ENCODE measurements at places on chromosomes 5 and 9. TPM values are rescaled to one million over a fixed set of nuclear protein-coding genes. Genes with fewer than 3 reads are reported as not detected.

DNA sequence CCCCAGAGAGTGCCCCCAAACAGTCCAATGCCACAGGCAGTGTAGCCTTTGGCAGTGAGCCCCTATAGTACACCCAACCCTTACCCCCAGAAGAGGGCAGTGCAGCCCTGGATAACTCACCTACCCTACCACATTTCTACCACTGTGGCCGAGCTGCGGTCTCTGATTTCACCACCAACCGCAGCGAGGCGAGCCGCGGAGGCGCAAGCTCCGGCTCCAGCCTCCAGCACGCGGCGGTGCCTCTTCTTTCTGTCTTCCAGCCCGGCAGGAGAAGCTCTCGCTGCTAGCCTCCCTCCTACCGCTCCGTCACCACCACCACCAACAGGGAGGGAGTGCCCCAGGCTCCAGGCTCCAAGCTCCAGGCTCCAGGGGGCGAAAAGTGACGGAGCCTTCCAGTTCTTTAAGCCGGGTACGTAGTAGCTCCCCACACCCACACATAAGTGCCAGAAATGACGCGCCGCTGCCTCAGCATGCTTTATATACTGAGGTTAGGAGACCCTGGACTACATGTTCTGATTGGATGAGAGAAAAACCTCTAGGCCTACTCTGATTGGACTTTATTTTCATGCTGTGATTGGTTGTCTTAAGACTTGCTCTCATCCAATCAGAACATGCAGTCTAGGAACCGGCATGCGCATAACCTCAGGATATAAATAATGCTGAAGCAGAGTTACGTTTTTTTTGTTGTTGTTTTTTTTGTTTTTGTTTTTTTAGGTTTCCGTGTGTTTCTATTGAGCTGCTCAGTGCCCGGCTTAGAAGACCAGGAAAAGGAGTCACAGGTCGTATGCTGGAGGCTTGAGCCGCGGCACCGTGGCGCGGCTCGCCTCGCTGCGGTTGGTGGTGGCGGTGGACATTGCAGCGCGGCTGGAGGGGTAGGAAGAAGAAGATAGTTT is at the start of gene PCAT7:
PCAT7 (plus strand) TSS at position 645 of the 893 bp plus-strand sequence.
- DNase-seq: peak; percentile 93

GRCh38 chr5:40672425-40672824 is 7.3 kb upstream of the PTGER4 start:
- DNase-seq: no peak

CATSPER3 gene
- total RNA-seq: 0.13 TPM

- DNase-seq: no peak
Observed at GRCh38 chr9:2292733-2293132, 277.6 kb downstream of the SMARCA2 start.

JAKMIP2 gene
- total RNA-seq: 1.2 TPM

DNA sequence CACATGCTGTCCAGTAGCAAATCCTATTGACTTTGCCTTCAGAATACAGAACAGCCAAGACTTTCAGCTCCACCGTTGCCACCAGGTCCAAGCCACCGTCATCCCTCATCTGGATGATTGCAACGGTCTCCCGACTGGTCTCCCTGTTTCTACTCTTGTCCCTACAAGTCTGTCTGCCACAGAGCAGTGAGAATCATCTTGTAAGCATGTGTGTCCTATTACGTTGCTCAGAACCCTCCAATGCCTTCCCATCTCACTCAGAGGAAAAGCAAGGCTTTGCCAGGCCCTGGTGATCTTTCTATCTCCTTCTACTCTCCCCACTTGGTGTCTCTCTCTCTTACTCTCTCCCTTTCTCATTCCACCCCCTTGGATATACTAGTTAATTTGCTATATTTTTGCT is 76.7 kb upstream of the GDNF start:
- no peak for DNase-seq

DNA sequence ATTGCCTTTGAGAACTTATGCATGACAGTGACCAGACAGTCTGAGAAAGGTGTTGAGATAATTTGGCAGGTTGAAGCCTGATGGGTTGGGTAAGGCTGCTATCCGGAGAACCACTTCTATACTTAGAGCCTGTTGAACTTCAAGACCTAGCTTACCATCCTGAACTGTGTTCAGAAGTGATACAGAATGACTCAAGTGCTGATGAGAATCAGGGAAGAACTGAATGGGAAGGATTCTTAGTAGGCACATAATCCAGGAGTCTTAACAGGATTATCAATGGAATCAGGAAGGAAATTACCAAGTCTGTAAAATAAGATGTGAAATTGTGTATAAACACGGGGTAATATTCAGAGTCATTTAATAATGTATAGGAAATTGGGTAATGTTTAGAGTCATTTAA is 9.0 kb upstream of the PAPPA start:
- DNase-seq: peak; percentile 41

PRUNE2 gene
- total RNA-seq: 0.59 TPM

CMYA5 gene
- 0.17 TPM for total RNA-seq

SLCO4C1 gene
- total RNA-seq: 0.02 TPM

DNA sequence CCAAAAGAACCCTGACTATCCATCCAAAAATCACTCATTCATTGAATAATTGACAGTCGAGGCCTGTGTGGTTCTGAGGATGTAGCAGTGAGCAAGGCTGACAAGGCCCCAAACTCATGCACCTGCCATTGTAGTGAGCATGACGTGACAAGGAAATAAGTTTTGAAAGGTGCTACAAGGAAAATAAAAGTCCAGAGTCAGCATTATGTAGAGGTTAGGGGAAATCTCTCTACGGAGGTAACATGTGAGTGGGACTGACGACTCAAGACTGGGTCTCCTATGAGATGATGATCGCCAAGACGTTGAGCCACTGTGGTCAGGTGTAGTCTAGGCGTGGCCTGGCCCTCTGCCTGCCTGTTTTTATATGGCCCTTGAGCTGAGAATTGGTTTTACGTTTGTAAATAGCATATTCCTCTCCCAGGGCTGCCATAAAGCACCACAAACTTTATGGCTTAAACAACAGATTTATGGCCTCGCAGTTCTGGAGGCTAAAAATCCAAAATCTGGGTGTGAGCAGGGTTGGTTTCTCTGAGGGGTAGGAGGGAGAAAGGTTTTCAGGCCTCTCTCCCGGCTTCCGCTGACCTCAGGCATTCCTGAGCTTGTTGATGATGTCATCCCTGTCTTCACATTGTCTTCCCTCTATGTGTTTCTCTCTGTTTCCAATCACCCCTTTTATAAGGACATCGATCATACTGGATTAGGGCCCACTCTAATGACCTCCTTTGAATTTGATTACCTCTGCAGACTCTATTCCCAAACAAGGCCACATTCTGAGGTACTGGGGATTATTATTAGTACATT is 206.4 kb upstream of the EGFLAM start:
- DNase-seq: no peak

- peak; percentile 50 for DNase-seq
Observed at GRCh38 chr5:160342413-160342941, 27.9 kb downstream of the C1QTNF2 start.

GRCh38 chr9:18675973-18676372 is 202.0 kb downstream of the ADAMTSL1 start:
- DNase-seq: no peak

TAF1L gene
- not detected for total RNA-seq

CDC26 gene
- 57.7 TPM for total RNA-seq

DNA sequence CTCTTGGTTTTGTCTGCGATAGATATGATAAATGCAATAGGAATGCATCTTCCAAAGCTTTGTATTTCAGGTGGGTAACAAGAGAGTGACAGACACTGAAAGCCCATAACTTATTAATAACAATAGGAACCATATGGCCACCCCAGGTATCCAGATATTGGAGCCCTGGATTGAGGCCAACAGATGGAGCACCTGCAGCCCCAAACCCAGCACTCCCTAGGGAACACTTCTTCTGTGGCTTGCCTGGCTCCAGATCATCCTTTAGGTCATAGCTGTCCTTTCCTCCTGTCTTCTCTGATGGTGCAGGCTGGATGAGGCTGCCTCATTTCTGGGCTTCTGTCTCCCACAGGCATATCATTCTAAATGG is 5.0 kb upstream of the IL3 start:
- no peak for DNase-seq

GRCh38 chr9:1198085-1198484 is 147.9 kb downstream of the DMRT2 start:
- DNase-seq: peak; percentile 23

PRPF4 gene
- total RNA-seq: 101 TPM

DNA sequence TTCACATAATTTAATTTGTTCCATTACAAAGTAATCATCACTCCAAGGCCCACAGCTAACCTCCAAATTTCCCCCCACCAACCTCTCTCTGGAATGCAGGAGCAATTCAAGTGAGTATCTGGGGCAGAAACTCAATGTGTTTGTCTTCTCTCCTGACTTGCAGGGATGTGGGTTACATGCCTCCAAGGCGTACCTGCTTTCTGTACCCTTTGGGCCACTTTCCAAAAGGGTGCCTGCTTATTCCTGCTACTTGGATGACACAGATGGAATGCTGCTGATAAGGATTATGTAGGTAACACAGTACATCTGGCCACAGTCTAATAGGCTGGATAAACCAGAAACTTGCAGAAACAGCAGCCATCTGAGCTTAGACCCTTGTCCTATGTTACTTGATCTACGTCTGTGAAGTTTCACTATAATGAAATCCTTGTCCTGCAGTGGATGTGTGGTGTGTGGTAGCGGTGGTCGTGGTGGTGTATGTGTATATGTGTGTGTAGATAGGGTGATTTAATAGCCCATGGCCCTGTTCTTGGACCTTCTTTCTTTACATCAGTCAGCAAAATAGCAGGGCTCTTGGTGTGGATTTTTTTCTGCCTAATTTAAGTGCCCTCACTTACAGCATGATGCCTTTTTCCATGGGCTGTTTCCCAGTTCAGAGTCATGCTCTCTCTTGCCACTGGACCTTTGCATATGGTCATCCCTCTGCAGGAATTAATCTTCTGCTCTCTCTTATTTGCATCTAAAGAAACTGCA is 175.9 kb downstream of the ZDHHC21 start:
- no peak for DNase-seq

DNA sequence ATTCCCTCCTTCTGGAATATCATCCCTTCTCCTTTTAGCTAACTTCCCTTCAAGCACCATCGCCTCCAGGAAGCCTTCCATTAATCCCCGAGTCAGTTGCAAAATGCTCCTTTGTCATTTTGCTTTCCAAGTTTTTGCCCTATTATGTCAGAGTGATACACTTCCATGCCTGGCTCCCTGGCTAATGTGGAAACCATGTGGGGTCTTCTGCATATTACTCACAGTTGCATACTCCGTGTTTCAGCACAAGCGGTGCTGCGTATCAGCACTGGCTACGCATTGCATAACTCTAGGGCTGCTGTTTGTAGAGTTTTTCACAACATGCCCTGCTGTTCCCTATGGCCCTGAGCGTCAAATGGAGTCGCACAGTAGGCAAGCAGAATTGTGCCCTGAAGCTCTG is 1.9 kb downstream of the TEX53 start:
- DNase-seq: no peak

SLC27A6 gene
- 0.27 TPM for total RNA-seq

- no peak for DNase-seq
Observed at GRCh38 chr5:1562599-1562998, 38.8 kb upstream of the LPCAT1 start.

- peak; percentile 62 for DNase-seq
Observed at GRCh38 chr5:11898-12297, 80.1 kb upstream of the PLEKHG4B start.

DNA sequence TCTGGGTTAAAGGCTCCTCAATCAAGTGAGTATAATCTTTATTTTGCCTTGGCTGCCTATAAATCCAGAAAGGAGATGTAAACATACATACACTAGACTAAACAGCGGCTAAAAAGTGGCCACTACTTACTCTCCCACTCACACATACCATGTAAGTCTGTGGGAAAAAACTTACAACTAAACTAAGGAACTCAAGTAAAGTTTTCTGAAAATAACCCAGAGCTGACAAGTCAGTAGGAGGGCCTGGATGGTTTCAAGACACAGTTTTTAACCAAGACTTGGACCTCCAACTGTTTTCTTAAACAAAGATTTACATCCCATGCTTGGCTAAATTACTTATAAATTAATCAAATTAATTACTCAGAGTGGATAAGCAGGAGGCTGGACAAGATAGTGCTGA is 64.5 kb downstream of the CEP120 start:
- no peak for DNase-seq

- DNase-seq: no peak
Observed at GRCh38 chr5:118919016-118919415, 69.3 kb downstream of the DTWD2 start.

FGD3 gene
- not detected for total RNA-seq

GRCh38 chr5:5424736-5425135 is 2.3 kb downstream of the ICE1 start:
- DNase-seq: peak; percentile 38

GRCh38 chr5:118788351-118788750 is 200.0 kb downstream of the DTWD2 start:
- no peak for DNase-seq

DNA sequence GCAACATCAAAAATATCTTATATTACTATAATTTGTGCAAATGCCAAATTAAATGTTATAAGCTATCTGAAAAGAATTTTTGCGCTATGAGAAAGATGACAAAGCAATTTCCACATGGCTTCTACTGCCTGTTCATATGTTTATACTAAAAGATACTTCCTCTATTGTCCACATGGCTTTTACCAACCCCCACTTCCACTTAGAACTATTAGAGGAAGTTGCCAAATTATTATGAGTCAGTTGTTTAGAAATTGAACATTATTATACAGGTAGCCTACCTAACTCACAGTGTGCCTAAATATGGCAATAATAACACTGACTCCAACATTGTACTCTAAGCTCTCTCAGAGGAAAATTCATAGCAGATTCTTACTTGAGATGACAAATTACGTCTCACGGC is 37.6 kb upstream of the SLC27A6 start:
- DNase-seq: no peak

DNA sequence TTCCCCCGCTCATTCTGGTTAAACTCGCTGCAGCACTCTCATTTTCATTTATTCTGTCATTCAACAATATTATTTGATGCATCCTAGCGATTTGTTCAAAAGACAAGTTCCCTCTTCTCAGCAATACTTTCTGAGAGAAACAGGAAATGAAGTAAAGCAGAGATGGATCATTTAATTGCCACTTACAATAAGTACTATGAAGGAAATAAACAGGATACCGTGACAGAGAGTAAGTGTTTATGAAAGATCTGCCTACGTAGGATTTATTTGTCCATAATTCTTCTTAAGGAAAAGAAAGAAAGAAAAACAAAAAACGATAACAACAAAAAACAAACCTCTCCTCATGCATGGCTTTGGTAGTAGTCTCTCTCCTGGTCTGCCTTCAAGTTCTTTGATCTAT is 406.8 kb upstream of the ZNF608 start:
- DNase-seq: no peak

IRGM gene
- 0.08 TPM for total RNA-seq

All from HT1080 (cell line).